Stimulated activated CD8-positive, alpha-beta memory T cell treated with anti-CD3 and anti-CD28 coated beads, Interleukin-12 subunit alpha, Interleukin-12 subunit beta, amount 100 ng/mL, for 1 hour (primary cell): ENCODE measurements at places on chromosomes 13 and 19.

DNA sequence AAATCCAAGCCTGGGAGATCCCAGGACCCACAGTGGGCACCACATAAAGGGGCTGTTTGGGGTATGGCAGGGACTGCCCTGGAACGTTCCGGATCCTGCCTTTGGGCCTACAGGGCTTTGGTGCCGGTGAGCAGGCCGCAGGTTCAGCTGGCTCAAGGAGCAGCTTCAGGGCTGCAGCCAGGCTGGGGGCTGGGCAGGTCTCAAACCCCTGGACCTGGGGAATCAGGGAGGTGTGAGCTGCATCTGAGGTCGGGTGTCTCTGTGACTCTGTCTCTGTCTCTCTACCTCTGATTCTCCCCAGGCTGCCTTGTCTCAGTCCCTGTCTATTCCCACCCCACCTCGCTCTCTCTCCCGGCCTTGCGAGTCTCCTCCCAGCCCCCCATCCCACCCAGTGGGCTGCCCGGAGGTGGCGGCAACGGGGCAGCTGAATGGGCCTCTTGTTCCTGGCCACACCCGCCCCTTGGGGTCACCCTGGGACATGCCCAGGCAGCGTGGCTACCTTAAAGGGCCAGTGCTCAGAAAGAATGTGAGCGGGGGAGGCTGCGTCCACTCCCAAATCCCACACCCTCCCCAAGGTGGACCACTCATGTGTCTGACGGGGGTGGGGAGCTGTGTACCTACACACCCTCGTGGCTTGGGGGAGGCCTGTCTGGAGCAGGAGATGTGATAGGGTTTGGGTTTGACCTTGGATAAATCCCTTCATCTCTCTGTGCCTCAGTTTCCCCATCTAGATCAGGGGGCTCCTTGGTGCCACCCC is 31.1 kb downstream of the NFIC start:
- DNase-seq: no peak

- DNase-seq: no peak
Observed at GRCh38 chr13:76798037-76798436, 88.2 kb downstream of the KCTD12 start.

GRCh38 chr19:34818270-34818669 is 45.3 kb upstream of the ZNF599 start:
- no peak for DNase-seq

- no peak for DNase-seq
Observed at GRCh38 chr19:18993115-18993514, 40.2 kb downstream of the SUGP2 start.

DNA sequence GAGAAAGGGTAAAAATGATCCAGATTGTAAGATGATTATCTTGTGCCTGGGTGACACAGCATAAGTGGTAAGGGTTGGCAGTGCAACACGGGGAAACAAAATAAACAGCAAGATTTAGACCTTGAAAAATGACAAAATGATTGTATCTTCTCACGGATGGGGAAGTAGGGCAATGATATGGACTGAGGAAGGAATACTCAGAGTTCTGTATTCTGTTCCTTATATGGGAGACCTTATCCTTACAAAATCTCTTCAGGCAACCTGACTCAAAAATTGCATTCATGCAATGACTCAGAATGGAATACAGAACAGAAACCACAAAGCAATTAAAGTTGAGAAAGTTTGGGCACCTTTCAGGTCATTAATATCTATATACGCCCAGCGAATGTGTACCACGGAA is 149.0 kb downstream of the HS6ST3 start:
- no peak for DNase-seq

DNA sequence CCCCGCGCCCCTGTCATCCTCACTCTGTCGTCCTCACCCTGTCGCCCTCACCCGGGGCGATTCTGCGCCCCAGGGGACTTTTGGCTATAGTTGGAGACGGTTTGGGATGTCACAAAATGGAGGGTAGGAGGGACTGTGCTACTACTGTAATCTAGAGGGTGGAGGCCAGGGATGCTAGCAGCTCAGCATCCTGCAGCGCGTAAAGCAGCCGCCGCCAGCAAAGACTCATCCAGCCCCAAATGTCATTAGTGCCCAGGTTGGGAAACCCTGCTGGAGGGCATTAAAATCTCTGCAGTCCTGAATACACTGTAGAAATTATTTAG is 362 bp downstream of the ZNF557 start:
- DNase-seq: no peak

GRCh38 chr19:41933693-41934426 is 5.6 kb upstream of the ERFL start:
- no peak for DNase-seq

GRCh38 chr19:13872695-13873389 is 4.1 kb upstream of the NANOS3 start:
- no peak for DNase-seq

DNA sequence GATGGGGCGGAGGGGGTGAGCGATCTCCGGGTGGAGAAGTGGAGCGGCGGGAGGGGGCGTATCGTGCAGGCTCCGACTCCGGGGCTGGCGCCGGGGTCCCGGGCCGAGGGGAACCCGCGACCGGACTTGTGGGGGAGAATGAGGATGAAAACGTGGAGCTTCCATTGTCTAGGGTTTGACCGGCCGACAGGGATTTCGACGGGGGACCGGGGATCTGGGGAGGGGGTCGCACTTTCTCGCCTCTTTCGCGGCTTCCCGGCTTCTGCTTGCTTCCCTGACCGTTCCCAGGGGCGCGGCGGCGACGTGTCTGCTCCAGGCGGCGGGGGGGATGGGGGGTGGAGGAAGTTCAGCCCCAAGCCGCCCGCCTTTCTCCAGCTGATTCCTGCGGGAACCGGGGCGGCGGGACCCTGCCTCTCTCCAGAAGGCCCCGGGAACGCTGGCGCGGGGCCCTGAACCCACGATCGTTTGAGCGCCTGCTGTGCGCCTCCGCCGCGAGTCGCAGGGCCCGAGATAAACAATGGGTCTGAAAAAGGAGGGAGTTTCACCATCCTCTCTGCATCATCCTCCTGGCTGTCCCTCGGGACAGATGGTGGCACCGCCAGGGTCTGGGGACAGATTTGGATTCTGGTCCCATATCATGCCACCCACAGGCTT is 790 bp downstream of the TPM4 start:
- no peak for DNase-seq

DNA sequence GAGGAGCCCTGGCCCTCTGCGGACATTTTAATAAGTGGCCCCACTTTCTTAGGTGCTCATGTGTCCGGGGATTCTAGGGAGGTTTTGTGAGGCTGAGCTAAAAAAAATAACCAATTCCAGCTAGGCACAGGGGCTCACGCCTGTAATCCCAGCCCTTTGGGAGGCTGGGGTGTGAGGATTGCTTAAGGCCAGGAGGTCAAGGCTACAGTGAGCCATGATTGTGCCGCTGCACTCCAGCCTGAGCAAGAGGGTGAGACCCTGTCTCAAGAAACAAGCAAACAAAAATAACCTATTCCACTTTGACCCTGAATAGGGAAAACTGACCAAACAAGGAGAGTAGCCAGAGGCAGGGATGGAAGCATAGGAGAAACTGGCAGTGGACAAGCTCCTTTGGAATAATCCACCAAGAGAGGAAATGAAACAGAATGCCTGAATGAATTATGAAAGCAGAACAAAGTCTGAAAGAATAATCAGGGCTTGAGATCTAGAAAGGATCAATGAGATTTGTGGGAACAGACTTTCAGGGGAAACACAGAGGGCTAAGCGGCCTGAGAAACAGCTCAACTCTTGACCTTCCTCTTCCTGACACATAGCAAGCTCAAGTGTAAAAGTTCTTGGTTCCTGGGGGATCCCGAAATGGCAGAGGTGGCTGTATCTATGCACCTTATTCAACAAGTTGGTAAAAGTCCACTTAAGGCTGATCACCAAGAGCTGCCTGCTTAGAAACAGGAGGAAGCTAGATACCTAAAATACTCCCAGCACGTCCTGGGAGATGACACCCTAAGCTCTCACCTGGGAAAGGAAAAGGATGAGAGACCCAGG is 30.1 kb upstream of the FFAR2 start:
- no peak for DNase-seq
